ENCODE measurements at places on chromosomes 7 and 10.

DNA sequence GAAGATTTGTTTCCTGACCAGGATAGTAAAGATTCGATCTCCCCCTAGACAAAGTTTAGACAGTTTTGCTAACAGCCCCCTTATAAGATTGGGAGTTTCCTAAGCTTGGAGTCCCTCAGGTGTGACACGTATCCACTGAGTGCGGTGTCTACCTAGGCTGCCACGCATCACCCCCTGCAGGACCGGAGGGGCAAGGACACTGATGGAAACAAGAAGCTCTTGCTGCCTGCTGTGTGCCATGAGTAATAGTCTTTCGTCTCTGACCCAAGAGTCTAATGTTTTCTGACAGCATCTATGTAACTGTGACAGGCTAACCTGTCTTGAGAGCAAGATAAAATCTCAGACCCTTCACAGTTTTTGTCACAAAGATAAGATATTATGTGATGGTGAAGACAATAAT, 173.5 kb downstream of the SEMA3E start:
- no peak for DNase-seq

DNA sequence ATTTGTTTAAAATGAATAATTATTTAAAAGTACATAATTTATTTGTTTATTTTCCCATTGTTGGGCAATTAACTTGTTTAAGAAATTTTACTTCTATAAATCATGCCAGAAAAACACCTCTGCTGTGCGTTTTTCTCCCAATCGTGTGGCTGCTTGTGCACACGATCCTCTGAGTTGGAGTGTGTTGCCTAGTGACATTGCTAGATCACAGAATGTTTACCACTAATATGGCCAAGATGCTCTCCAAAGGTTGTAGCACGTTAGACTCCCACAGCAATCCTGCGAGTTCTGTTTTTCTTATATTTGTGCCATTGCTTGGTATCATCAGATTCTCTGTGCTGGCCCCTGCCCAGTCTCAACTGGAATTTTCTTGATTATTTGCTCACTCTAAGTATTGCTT, 207.1 kb upstream of the ADCY1 start:
- no peak for DNase-seq

DNA sequence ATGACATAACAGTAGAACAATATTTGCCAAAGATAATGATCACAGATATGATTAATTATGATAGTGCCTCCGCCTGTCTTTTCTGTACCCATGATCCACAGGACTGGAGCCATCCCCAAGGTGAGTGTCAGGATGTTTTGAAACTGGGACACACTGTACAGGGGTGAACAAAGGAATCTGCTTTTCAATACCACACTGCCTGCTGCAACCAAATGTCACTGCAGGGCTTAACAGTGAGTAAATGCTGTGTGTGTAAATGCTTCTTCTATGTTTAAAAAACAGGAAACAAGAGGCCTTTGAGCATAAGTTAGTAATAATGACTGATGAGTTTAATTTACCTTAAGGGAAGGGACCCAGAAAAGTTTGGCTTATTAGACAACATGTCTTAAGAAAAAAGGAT, 65.2 kb downstream of the HBP1 start:
- no peak for DNase-seq

GRCh38 chr10:88994019-88994418, 3.4 kb downstream of the FAS start:
- DNase-seq: no peak

DNA sequence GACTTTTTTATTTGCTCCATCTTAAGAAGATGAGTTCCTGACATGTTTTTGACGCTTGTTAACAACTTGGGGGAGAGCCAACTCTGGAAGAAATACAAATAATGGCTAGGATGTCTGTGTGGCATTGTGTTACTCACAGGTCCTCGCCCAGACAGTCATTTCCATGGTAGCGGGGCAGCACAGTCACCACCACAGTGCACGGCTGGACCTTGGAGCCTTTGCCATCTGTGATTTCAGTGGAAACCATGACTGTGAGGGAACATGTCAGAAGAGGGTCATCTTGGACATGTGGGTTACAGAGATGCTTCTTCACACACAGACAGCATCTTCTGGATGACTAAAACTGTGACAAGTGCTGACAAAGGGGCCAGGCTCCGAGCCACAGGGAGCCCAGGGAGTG, 74.5 kb downstream of the PKD1L1 start:
- DNase-seq: no peak

GRCh38 chr10:27088119-27089044, 11.9 kb downstream of the ANKRD26 start:
- DNase-seq: no peak

DNA sequence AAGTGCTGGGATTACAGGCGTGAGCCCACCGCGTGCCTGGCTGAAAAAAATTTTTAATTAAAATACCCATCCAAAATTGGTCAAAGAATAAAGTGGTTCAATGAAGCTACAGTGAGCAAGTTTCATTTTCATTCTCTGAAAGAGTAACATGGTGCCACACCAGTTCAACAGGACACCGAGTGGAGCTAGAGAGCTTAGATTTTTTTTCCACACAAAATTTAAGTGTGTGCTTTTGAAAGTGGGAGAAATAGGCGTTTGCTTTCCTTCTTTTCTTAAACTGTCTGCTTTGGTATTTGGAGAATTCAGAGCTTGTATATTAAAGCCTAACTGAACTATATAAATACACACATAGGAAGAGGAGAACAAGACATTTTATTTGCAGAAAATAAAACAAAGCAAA, 43.4 kb downstream of the BPGM start:
- no peak for DNase-seq

DNA sequence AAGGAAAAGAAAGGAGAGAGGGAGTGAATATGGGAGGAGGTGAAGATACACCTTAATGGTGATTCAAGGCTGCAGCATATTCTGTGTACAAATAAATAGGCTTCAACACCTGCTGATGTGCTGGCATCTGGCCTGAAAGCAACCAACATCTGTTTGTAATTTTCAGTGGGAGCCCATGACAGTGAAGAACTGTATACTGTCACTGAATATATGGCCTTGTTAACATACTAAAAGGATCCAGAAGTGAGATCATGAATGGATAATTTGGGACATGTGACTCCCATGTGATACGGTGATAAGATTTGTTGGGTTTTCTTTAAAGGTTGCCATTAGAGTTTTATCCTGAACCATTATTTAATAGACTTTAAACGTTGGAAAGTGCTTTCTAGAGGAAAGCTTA, 459.3 kb downstream of the CNTNAP2 start:
- no peak for DNase-seq

DNA sequence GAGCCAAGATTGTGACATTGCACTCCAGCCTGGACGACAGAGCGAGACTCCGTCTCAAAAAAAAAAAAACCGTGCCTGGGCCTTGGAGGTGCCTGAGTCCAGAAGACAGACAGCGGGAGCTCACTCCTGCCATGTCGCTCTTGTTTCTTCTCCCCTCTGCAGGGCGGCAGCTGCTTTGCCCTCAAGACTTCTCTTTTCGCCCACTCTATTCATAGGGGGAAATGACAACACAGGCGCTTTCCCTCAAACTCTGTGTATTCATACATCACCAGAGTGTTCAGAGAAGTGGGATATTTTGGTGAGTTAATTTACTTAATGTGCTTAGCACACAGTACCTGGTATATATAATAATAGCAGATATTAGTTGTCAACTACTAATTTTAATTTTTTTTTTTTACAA, 44.5 kb downstream of the FOXK1 start:
- no peak for DNase-seq

- no peak for DNase-seq
Measured at GRCh38 chr7:50304129-50304910, at the start of gene IKZF1. Gene IKZF1, plus strand, starts transcription at chr7:50304716. Its CDS starts 14,346 bp downstream, at chr7:50319062.

DNA sequence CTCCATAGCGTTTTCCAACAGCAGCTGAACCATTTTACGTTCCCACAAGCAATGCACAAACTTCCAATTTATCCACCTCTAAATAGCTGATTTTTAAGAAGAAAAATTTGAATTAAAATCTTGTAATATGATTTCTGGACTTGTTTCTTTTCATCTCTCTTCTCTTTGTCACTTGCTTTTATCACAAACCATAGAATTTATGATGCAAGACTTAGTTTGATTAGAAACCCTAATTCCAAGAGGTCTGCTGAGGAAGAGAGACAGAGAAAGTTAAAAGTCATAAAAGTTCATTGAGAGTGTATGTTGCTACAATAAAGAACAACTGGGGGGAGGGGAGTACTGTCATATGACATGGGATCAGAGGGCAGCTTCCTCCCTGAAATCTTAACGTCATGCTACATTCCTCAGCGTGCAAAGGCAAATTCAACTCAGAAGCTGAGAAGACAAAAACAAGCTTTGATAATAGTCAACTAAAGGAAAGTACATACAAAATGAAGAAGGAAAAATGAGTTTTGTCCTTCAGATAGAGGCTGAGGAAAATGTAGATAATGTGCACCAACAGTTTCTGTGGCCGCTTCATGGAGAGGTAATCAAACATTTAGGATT, 18.4 kb upstream of the CUBN start:
- no peak for DNase-seq

DNA sequence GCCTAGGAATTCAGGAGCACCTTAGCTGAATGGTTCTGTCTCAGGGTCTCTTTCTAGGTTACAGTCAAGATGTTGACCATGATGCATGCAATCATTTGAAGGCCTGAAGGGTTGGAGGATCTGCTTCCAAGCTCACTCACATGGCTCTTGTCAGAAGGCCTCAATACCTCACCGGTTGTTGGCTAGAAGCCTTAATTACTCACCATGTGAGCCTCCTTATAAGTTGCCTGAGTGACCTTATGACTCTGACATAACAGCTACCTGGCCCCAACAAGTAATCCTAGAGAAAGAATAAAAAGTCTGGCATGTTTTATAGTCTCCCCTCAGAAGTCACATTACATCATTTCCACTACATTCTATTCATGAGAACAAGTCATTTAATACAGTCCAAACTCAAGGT, 3.4 kb upstream of the C1GALT1 start:
- no peak for DNase-seq

DNA sequence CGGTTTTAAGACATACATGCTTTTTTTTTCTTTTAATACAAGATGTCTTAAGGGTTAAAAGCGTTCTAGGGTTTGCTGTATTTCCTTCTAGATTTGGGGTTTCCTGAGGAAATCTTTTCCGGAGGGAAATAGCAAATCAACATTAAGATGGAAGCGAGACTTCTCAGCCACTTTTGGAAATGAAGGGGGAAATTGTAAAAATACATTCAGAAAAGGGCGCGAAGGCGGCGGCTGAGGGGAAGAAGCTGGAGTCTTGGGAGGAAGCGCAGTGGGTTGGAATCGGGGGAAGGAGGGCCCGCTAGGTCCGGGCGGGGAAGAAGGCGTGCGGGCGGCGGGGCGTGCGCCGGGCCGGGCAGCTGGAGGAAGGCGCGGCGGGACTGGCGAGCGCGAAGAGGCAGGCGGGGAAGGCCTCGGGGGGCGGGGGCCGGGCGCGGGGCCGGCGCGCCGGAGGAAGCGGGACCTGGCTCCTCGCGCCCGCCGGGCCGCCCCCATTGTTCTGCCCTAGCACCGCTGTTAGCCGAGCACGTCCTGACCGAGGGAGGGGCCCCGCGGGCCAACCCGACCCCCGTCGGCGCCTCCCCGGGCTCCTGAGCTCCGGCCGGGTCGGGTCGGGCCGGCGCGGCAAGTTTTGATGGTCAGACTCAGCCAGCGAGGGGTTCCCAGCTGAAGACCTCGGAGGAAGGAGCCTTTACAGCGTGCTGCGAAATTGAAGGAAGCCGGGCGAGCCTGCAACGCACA, 1.5 kb upstream of the SKIDA1 start:
- no peak for DNase-seq

GRCh38 chr10:120794390-120794789, 56.8 kb upstream of the WDR11 start:
- no peak for DNase-seq

DNA sequence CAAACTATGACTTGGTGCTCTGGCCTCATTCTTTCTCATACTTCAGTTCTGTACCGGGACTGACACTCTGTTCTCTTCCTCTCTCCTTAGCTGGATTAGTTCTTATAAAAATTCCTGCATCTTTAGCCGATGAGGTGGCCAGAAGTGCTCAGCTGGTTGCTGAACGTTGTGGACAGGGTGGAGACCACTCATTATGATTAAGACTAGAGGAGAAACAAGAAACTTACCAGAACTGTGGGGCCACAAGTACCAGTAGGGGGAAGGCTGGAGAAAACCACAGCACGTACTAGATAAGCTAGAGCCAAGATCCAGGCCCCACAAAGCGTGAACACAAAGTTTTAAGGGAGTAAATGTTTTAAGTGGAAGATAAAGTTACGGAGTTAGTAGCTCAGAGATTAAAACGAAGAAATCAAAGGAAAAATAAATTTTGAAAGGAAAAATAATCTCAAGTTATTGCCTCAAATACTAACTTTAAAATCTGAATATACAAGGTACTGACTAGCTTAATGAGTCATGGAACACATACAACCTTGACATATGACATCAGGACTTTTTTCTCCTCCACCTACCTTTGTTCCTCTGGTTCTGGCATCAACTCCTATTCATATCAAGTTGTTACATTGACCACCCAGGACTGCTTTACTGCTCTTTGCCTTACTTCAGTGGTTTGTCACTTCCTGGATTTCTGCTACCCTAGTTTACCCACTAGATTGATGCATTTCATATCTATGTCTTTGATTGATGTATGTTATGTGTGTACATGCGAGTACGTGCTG, 469.0 kb downstream of the TFEC start:
- no peak for DNase-seq

- no peak for DNase-seq
Measured at GRCh38 chr10:24287559-24288195, 78.7 kb downstream of the KIAA1217 start.

DNA sequence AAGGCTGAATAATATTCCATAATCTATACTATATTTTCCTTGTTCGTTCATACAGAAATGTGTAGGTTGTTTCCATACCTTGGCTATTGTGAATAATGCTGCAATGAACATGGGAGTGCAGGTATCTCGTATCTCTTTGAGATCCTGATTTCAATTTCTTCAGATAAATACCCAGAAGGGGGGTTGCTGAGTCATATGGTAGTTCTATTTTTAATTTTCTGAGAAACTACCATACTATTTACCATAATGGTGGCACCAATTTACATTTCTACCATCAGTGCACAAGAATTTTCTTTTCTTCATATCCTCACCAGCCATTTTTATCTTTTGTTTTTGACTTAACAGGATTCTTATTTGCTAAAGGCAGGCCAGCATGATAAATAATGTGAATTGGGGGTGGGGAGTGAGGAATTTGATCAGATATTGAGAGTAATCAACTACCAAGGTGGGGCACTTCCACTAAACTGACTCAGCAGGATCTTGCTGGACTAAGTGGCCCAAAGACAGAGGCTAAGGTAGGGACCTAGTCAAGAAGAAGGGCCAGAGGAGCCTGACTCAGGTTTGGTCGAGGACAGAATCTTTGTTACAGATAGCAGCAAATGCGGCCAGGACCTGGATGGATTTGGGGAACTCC, 21.5 kb upstream of the CCSER2 start:
- no peak for DNase-seq

GRCh38 chr10:62861507-62861906, 45.3 kb upstream of the EGR2 start:
- DNase-seq: no peak

All from NCI-H2107 (cell line).